ENCODE measurements at places on chromosomes 2 and 18. TPM values are rescaled to one million over a fixed set of nuclear protein-coding genes. Genes with fewer than 3 reads are reported as not detected.

GRCh38 chr18:24530630-24531111 lies 70.2 kb downstream of the HRH4 start:
- no peak for DNase-seq

GRCh38 chr18:28204154-28204553 lies 27.2 kb upstream of the CDH2 start:
- no peak for DNase-seq

DNA sequence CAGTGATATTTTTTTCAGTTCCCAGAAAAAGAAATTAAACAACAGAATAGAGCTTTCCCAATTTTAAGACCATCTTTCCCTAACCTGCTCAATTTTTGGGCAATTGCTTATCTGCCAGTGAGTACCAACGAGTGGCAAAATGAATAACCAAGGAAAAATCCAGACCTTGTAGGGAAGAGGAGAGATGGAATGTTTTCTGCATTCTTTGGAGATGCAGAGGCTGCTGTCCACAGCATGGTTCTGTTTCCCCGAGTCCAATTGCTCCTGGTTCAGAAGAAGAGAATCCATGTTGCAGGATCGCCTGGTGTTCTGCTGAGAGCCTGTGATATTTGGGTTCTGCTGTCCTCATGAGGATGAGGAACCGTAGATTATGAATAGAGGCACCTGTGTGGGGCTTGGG lies 68.2 kb upstream of the MGAT5 start:
- DNase-seq = no peak

DNA sequence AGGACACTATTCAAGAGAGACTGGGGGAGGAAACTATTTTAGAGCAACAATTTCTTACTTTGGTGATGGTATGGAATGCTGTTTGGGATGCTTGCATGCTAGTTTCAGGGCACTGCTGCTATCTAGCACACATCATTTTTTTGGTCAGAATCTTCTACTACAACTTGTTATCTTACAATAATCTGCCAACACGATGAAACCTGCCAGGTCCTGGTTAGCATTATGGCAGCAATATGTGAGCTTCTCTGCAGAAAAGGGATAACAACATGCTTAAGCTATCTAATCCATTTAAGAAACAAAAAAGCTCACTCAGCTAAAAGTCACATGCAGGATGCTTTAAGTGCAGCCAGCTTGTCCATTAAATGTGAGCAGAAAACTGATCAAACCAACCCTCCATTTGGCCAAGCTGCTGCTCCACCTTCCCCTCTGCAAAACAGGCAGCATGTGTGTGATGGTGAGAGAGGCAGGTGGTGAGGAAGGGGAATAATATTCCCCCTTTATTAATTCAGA lies 30.1 kb downstream of the GAREM2 start:
- no peak for DNase-seq

The KLF7 gene
- 62.1 TPM for total RNA-seq

- DNase-seq = peak; percentile 5
These were observed 17.4 kb upstream of the GAL3ST2 start for GRCh38 chr2:241759067-241759807.

DNA sequence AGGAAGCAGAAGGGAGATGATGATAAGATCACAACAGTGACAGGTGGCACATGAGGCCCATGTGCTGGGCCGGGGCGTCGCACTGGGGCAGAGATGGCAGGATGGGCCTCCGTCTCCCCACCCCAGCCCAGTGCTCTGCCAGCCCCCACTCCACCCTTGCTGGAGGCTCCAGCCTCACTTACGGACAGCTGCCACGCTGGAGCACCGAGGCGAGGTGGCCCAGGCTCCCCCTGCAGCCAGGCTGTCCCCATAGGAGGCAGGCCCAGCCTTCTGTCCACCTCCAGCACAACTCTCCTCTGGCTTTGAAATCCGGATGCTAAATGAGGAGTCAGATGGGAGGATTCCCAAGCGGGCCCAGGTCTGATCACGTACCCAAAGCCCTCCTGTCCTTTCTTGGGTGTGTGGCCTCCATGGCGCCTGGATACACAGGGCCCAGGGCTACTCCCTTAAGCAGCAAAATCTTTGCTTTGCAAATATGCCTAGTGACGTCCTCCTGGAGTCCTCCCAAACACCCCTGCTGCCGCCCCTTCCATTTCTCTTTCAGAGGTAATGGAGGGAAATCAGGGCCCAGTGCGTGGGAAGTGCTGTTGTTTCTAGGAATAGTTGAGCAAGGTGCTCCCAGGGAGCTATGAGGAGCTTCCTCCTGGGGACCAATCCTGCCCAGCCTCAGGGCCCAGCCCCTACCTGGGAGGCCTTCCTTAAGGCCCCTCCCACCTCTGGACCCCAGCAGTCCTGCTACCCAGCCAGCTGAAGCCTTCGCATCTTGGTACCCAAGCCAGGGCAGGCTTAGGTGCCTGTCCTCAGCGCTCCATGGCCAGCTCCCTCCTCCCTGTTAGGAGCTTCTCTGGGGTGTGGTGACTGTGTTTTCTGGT lies 170.4 kb upstream of the MYCN start:
- DNase-seq = no peak

The DSG2 gene
- 34.2 TPM for total RNA-seq

The GCG gene
- total RNA-seq = not detected

GRCh38 chr2:194383401-194383800 lies 1273.6 kb upstream of the SLC39A10 start:
- no peak for DNase-seq

The GREB1 gene
- 0.90 TPM for total RNA-seq

DNA sequence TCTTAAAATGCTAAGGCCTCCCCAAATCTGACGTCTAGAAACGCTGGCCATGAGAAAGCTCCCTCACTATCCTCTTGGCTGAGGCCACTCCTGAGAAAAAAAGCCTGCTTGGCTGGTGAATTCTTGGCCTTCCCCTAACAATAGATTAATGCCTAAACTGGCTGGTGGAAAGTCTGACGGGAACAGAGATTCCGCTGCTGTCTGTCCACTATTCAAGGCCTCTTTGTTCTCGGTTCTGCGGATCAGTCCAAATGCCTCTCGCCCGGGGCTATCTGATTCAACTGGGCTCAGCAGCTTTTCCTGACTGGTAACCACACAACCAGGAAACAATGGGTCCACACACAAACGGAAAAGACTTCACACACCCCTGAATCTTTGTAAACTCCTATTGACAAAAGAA lies 27.2 kb downstream of the PXDN start:
- no peak for DNase-seq

The CRYGD gene
- total RNA-seq = not detected

The SMC6 gene
- 16.0 TPM for total RNA-seq

The MC2R gene
- not detected for total RNA-seq

- no peak for DNase-seq
These were observed 11.4 kb upstream of the TRAPPC8 start for GRCh38 chr18:31954349-31954748.

GRCh38 chr2:149040451-149040850 lies 2.0 kb downstream of the LYPD6B start:
- no peak for DNase-seq

DNA sequence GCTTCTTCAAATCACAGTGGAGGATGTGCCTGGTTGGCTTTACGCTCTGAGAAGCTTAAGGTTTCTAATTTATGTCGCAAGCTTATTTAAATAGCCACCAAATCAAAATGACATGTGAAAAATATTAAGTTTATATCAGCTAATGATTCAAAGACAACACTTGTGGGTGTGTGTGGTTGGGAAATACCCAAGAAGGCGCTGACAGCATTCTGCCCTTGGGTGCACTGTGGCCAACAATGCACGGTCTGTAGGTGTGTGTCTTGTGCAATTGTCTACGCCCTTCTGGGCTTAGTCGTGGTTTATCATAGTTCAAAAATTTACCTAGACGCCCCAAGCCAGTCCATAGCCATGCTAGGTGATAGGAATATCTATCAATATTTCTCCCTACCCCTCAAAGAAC lies 60.9 kb downstream of the KCTD1 start:
- DNase-seq = no peak

The AAK1 gene
- total RNA-seq = 72.6 TPM

DNA sequence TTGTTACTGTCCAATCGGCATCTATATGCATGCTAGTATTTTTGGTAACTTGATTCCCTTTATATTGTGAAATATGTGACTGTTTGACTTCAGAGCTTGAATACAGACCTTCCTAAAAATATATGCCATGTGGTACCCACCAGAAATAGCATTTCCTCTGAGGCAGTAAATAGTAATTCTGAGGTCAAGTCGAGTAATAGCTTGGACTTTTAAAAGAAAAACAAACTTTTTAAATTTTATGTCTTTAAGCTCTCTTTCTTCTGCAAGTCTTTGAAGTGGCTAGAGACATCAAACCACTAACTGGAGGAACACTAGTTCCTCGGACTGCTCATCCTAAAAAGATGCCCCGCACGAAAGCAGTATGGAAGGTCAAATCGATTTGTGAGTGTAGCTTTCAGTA lies 396.8 kb upstream of the SLC14A2 start:
- DNase-seq = no peak

The TMEM37 gene
- 23.8 TPM for total RNA-seq

The STARD6 gene
- total RNA-seq = not detected

GRCh38 chr2:20469595-20469994 lies 22.7 kb downstream of the RHOB start:
- DNase-seq = peak; percentile 18

- no peak for DNase-seq
These were observed 907.8 kb upstream of the CRIM1 start for GRCh38 chr2:35447821-35448220.

- DNase-seq = no peak
These were observed 39.8 kb upstream of the AAK1 start for GRCh38 chr2:69683170-69683971.

DNA sequence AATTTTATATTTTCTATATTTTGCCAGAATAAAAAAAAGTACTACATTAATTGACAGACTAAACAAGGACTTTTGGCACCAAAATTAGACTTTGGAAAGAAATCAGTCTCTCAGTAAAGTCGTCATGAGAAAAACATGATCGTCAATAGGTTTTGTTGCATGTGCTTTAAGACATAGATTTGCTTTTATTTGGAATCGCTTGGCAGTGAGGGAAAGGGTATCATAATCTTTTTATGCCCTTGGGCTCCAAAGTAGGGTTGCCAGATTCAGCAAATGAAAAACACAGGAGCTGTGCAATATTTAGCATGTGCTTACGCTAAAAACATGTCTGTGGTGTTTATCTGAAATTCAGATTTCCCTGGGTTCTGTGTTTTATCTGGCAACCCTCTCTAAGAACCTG lies 177.6 kb downstream of the LAMA1 start:
- DNase-seq = no peak

GRCh38 chr18:63290166-63290820 lies 29.3 kb downstream of the BCL2 start:
- no peak for DNase-seq

- no peak for DNase-seq
These were observed 571.3 kb upstream of the CNTNAP5 start for GRCh38 chr2:123453772-123454171.

- DNase-seq = no peak
These were observed 119.5 kb upstream of the ZFP36L2 start for GRCh38 chr2:43345872-43346271.

The DNAJC5G gene
- total RNA-seq = not detected

GRCh38 chr2:238239543-238239862 lies 335 bp downstream of the HES6 start:
- peak; percentile 74 for DNase-seq

GRCh38 chr18:74522635-74523548 lies 11.4 kb upstream of the CNDP1 start:
- DNase-seq = peak; percentile 57

The FOXI3 gene
- total RNA-seq = not detected

DNA sequence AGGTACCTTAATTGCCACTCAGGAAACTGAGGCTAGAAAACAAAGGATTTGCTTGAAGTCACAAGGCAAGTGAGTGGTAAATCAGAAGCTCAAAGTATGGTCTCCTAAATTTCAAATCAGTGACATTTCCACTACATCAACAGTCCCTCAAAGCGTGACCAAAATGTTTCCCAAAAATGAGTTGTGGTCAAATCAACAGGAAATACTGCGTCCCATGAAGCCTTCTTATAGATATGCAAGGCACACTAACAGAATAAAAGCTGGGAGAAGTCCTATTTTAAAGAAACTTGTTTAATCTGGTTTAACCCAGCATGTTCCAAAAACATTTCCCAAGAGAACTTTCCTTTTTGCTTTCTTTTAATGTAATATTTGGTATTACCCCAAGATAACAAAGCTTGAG lies 249.4 kb downstream of the EXOC6B start:
- no peak for DNase-seq

DNA sequence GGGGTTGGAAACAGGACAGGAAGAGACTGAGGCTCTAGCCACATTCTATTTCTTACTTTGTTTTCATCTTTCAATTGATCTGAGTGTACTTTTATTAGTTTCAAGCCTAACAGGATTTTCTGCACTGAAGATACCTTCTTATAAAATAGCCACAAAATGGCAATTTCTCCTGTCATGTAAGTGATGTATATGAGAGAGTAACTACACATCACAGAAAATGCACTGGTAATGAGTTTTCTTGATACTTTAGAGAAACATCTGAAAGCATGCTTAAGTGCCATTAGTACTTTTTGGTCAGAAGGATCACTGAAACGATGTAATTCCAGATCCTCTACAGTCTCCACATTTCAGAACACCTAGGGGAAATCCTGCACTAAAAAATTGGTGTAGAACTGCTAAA lies 104.8 kb downstream of the CABYR start:
- DNase-seq = no peak

The RAB17 gene
- 50.9 TPM for total RNA-seq

GRCh38 chr2:73825408-73825807 lies 3.4 kb upstream of the STAMBP start:
- DNase-seq = no peak

GRCh38 chr2:51734115-51734514 lies 702.2 kb upstream of the NRXN1 start:
- no peak for DNase-seq

The MC4R gene
- total RNA-seq = not detected

The BCL11A gene
- 10.3 TPM for total RNA-seq

GRCh38 chr2:130374587-130375290 lies 18.9 kb downstream of the PTPN18 start:
- DNase-seq = no peak

DNA sequence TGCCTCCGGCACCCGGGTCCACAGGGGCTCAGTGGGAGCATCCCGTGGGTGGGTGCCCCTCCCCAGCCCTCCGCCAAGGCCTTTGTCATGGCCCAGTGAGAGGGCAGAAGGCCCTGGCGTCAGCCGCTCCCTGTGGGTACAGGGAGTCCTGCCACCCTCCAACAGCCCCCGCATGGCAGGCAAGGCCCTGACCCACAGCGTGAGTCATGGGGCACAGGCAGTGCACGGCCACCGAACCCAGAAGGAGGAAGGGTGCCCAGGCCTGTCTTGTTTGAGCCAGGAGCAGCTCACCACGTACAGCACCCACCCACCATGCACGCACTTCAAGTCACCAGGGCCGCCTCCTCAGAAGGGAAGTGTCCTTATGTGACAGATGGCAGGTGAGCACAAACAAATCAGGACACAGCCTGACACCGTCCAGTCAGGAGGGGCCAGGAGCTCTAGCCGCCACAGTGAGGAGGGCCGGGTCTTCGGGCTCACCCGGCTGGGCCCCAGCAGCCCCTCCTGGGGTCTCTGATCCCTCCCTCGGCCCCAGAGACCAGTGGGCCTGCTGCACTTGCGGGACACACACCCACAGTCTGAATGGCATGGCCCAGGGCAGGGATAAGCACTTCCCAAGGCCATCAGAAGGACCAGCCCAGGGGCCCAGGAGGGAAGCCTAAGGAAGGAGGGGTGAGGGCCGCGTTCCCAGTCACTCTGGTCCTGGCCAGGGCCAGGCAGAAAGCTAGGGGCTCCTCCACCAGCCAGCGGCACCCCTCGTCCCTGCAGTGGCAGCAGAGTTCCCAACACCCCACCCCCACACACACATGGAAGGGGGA lies 25.8 kb downstream of the BIN1 start:
- DNase-seq = peak; percentile 82

The AGAP1 gene
- total RNA-seq = 33.4 TPM

The PRSS56 gene
- not detected for total RNA-seq

Measured in upper lobe of right lung (tissue), 1 donor.